Left colon (tissue), 2 donors: ENCODE measurements at places on chromosomes 3 and 15. TPM values are rescaled to one million over a fixed set of nuclear protein-coding genes. Genes with fewer than 3 reads are reported as not detected.

- DNase-seq: no peak
These were observed 18.8 kb downstream of the AMOTL2 start for GRCh38 chr3:134355416-134355815.

Gene PRSS50
- total RNA-seq: not detected

Gene SEMA5B
- 0.59 TPM for total RNA-seq

DNA sequence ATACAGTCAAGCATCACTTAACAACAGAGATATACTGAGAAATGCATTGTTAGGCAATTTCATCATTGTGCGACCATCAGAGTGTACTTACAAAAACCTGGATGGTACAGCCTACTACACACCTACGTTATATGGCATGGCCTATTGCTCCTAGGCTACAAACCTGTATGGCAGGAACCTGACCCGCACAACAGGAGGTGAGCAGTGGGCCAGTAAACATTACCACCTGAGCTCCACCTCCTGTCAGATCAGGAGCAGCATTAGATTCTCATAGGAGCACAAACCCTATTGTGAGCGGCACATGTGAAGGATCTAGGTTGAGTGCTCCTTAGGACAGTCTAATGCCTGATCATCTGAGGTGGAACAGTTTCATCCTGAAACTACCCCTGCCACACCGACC, 89.7 kb downstream of the SCAPER start:
- no peak for DNase-seq

Gene C3orf20
- not detected for total RNA-seq

GRCh38 chr3:146218880-146219866, 31.7 kb downstream of the PLSCR4 start:
- no peak for DNase-seq

Gene CHRM5
- total RNA-seq: not detected

Gene SERINC4
- total RNA-seq: 0.12 TPM
